ENCODE measurements at places on chromosomes 4 and X.
A peak's percentile ranks its signal among the peaks of the same experiment; 100 is the strongest.

DNA sequence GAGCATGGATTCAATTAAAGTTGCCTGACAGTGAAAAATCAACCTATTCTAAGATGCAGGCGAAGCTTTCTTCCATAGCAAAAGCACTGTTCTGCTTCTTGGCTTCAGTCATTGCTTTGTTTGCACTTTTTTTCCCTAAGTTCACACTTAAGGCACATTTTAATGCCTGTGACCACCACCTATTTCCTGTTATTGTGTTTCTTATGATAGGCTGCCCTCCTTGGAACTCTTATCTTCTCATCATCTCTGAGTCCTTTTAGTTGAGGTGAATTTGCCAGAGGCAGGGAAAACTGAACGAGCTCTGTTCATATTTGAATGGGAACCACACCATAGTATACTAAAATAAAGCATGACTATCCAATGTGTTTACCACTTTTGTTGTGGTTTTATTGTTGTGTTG is 119.8 kb downstream of the SPCS3 start:
- DNase-seq: no peak

DNA sequence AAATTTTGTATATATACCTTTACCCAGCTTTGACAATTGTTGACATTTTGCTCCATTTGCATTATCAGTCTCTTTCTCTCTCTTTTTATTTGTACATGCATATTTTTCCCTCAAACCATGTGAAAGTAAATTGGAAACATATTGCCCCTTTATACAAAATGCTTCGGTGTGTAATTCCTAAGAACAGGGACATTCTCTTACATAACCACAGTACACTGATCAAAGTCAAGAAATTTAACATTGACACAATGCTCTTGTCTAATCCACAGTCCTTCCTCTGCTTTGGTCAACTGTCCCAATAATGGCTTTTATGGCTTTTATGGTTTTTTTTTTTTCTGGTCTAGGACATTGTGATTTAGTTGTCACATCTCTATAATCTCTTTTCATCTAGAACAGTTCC is 9.5 kb upstream of the SMS start:
- DNase-seq: no peak

DNA sequence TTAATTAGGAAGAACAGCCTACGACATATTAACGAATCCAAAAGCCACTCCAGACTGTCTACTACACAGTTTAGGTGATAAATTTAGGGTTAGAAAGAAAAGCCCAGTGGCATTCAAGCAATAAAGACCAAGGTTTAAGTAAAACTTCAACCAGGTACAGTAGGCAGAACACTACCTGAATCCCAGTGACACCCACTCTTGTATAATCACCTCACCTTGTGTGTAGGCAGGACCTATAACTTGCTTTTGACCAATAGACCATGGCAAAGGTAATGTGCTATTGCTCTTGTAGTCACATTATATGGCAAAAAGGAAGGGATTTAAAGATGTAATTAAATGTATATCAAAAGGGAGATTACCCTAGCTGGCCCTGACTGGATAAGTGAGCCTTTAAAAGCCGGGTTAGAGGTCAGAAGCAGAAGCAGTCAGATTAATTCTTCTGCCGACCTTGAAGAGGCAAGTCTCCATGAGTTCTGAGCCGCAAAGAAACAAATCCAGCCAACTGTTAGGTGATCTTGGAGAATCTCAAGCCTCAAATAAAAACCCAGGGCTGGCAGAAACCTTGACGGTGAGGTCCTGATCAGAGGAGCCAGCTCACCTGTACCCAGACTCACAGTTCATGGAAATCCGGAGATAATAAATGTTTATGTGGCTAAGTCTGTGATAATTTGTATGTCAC is 8.8 kb downstream of the FSTL5 start:
- DNase-seq: no peak

- peak; percentile 14 for DNase-seq
Measured at GRCh38 chrX:3815896-3816664, 102.6 kb upstream of the PRKX start.

- DNase-seq: no peak
Measured at GRCh38 chr4:139242511-139243051, 37.4 kb downstream of the MGARP start.

DNA sequence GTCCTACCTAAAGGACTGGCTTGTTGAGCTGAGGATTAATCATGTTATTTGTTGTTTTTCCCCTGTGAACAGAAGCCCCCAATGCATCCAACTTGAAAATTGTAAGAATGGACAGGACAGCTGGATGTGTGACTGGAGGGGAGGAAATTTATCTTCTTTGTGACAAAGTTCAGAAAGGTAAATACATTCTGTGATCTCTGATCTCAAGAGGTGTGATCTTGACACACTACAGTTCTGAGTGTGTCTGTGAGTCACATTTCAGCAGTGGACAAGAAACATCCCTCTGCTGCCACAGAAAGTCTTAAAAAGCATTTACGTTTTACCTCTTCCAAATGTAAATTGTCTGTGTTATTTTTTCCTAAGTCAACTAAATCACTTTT is 79.3 kb downstream of the NFKB1 start:
- DNase-seq: no peak

GRCh38 chr4:133910165-133910564 is 291.4 kb downstream of the PABPC4L start:
- DNase-seq: no peak

DNA sequence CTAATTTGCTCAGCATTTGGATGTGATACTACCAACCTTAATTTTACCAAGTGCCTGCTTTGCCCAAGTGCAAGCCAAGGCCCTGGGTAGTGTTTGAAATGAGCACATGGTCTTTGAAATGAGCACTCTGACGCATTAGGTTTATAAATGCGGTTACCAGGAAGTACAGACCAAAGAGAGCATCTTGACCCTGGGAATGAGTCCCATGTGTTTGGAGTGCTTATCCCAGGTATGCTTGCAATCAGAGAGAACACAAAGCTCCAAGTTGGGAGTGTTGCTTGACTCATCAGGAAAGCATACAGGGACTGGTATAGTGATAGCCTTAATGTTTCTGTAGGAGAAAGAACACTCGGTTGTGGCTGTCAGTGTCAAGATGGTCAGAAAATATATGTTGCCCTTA is 203.6 kb upstream of the MAMLD1 start:
- no peak for DNase-seq

- no peak for DNase-seq
Measured at GRCh38 chrX:37640142-37640541, 45.4 kb upstream of the XK start.

GRCh38 chrX:47217121-47217851 is 1.2 kb upstream of the CDK16 start:
- no peak for DNase-seq

DNA sequence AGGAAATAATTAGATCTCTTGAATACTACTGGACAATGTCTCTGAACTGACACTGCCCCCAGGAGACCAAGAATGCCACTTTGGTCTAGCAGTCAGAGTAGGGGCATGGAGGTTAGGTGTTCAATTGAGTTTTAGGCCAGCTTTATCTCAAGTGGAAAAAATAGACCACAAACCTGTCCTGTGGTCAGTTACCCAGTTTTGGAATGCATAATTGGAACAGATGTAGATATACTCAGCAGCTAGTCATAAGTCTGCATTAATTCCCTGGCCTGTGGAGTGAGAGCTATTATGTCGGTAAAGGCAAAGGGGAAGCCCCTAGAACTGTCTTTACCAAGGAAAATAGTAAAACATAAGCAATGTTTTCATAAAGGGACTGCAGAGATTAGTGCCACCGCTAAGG is 587.7 kb downstream of the GLUD2 start:
- no peak for DNase-seq

GRCh38 chr4:64893205-64893604 is 484.0 kb upstream of the TECRL start:
- DNase-seq: no peak

DNA sequence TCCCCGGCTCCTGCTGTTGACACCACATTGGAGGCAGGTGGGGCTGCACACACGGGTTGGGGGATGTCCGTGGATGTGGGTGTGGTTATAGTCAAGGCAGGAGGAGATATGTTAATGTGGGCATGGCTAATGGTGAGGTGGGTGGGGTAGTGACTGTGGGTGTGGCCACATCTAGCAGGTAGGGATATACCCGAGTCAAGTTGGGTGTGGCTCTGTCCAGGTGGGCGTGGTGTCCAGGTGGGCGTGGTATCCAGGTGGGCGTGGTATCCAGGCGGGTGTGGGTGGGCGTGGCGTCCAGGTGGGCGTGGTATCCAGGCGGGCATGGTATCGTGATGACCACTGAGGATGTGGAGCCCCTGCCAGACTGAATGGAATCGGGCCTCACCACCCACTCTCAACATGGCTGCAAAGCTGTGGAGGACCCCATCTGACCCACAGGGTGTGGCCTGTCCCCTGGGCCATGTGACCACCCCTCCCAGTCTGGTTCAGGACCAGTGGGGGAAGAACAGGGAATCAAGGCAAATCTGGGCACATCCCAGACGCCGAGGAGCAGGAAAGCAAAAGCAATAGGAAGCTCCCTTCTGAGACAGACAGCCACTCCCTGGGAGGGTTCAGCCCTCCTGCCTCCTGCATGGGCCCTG is 21.0 kb downstream of the MAN2B2 start:
- no peak for DNase-seq

DNA sequence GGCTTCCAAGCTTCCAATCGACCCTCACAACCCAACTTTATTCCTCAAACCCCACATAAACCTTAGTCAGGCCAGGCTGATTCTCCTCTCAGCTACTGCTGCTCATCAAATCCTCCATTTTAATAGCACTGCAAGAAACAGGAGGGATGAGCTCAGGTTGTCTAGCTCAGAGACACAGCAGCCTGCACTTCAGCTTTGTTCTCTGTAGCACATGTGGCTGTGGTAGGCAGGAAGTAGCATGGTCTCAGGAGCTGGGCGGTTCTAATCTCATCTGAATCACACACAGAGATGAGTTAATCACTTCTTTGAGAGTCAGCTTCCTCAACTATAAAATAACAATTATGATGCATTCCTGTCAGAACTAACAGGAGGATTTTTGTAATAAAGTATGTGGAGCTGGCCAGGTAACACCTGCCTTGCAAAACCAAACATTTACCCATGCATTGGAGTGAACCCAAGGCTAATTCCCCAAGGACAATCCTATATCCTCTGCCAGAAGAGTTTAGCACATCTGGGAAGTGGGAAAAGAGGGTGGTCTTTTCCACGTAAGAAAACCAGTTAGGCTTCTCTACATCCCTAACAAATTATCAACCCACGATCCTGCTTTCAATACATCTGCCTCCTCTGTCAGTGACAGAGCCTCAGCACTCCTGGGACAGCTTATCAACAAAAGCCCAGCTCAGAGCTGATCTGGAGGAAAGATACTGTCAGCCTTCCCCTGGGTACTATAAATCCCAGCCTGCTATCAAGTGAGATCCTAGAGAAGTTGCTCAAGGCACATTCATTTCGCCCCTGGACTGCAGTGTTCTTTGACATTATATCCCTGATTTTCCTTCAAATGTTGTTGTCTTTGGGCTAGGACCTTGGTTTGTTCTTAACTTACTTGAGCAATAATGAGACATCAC is 32.8 kb downstream of the ELOVL6 start:
- peak; percentile 36 for DNase-seq

DNA sequence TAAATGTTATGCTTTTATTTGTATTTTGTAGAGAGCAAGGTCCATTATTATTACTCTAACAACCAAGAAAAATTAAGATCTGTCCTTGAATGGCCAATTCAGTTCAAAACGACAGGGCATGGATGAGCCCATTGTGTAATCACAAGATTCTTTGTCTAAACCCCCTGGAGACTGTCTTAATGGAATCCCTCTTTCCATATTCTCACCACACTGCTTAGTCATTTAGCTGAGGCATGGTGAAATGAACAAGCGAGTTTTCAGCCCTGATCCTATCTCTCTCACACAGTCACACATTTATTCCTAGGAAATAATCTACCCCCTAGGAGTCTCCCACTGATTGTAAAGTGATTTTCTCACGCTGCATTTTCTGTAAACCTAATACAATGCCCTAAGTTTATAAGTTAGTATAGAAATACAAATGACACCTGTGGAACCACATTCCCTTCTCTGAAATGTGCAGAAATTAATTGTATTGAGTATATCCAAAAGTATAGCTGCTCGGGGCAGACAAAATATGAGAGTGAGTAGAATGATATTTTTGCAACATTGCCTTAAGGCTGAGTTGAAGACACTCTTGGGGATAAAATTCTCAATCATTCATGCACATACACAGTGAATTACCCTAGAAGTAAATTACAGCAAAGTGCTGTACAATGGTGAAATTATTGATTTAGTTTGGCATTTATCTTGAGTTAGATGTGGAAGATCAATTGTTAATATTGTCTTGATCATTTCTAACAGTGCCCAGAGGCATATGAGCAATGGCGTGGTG is 119.7 kb upstream of the PCDH7 start:
- no peak for DNase-seq

DNA sequence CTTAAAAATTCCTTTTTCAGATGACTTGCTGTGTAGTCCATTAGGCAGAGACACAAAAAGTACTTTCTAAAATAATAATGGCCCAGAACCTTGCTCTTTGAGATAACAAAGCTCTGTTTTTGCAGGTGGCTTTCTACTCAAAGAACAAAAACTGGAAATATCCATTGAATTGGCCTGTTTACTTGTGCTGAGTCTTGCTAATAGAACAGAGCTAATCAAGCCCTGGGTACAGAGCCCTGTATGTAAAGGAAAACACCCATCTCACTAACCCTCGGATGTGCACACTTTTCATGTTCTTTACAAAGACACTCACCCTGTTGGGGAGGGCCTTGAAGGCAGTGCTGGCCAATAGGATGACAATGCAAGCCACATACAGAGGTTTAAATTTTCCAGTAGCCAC is 27.0 kb upstream of the LNX1 start:
- no peak for DNase-seq

- DNase-seq: no peak
Measured at GRCh38 chr4:127124919-127125318, 507.8 kb upstream of the INTU start.
